ENCODE measurements at places on chromosomes 7 and 10. TPM values are rescaled to one million over a fixed set of nuclear protein-coding genes. Genes with fewer than 3 reads are reported as not detected.

The RBM33 gene
- total RNA-seq, result 67.2 TPM

The TEX47 gene
- total RNA-seq, result not detected

The FGL2 gene
- 33.0 TPM for total RNA-seq

The PLCE1 gene
- total RNA-seq, result 10.5 TPM

The NPSR1 gene
- not detected for total RNA-seq

The CCDC136 gene
- 3.0 TPM for total RNA-seq

The BUD31 gene
- 64.2 TPM for total RNA-seq

The HMX3 gene
- not detected for total RNA-seq

The EPHB6 gene
- 12.2 TPM for total RNA-seq

The ZNF786 gene
- total RNA-seq, result 5.4 TPM

The LOXL4 gene
- total RNA-seq, result 4.5 TPM

The PDE1C gene
- 15.5 TPM for total RNA-seq

The TCAF2 gene
- total RNA-seq, result 6.2 TPM

The HMX2 gene
- total RNA-seq, result not detected

The FAM237B gene
- total RNA-seq, result not detected

The CUBN gene
- total RNA-seq, result 2.2 TPM

The CCDC3 gene
- 10.5 TPM for total RNA-seq

The PDE6C gene
- total RNA-seq, result not detected

The PKD1L1 gene
- total RNA-seq, result 0.59 TPM

The FIS1 gene
- 133 TPM for total RNA-seq

The ANKRD1 gene
- 47.5 TPM for total RNA-seq

The CASP2 gene
- total RNA-seq, result 33.7 TPM

The TMEM139 gene
- 25.9 TPM for total RNA-seq

The ATAD1 gene
- total RNA-seq, result 51.2 TPM

The COL26A1 gene
- total RNA-seq, result 0.24 TPM

The MLXIPL gene
- 10.7 TPM for total RNA-seq

The SYT15 gene
- total RNA-seq, result 34.5 TPM

The CLDN3 gene
- 12.8 TPM for total RNA-seq

The MARVELD1 gene
- 36.5 TPM for total RNA-seq

The OR2A12 gene
- total RNA-seq, result not detected

The TUBAL3 gene
- not detected for total RNA-seq

The CPA2 gene
- not detected for total RNA-seq

The NEUROG3 gene
- total RNA-seq, result not detected

The TRIM4 gene
- total RNA-seq, result 39.0 TPM

The PRSS37 gene
- total RNA-seq, result not detected

The MRPS24 gene
- 58.2 TPM for total RNA-seq

The LIPK gene
- total RNA-seq, result not detected

Data from lower lobe of right lung (tissue), 2 donors.